Endodermal cell (in vitro differentiated cells): ENCODE measurements at places on chromosomes 16 and 17. TPM values are rescaled to one million over a fixed set of nuclear protein-coding genes. Genes with fewer than 3 reads are reported as not detected.

DNA sequence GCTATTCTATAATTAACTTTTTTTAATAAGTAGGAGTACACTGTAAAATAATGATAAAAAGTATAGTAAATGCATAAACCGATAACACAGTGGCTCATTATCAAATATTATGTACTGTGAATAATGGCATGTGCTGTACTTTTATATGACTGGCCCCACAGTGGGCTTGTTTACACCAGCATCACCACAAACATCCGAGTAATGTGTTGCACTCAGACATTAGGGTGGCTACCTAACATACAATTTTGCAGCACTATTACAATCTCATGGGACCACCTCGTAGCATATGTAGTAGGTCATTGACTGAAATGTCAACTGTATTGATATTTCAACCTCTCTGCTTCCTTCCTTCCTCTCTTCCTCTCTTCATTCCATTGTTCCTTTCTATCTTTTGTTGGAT is 51.7 kb downstream of the TBX4 start:
- DNase-seq = no peak
- H3K4me1 ChIP-seq = no peaks in the 10 kb centered on the region
- no peaks in the 10 kb centered on the region for H3K27me3 ChIP-seq
- H3K27ac ChIP-seq = no peak overlapping the region
- no peak overlapping the region for H3K4me3 ChIP-seq

DNA sequence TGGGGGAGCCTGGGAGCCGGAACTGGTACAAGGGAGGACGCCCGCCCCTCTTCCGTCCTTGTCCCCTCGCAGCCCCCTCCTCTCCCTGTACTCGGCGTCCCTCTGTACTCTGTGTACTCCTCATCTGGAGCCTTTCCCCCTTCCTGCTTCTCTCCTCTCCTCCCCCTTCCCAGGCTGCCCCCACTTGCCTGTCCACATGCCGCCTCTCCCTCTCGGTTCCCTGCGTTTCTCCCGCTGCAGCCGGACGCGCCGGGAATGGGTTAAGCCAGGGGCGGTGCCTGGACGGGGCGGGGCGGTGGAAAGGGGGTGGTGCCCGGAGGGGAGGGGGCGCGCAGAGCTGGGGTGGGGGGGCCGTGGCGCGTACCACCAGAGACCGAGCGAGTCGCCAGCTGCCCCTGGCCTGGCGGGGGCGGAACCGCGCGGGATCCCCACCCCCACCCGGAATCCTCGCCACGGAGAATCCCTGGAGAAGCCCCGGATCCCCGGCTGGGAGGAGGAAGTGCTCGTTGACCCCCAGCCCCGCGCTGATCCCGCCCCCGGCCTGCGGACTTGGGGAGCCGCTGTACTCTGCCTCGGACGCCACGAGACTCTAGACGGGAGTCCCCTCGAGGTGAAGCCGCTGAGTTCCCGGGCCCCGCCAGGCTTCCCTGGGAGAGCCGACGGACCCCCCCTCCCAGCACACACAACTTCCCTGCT is 22.6 kb downstream of the GJD3 start:
- peak overlapping the region; percentile 85 for H3K4me3 ChIP-seq
- no peaks in the 10 kb centered on the region for H3K36me3 ChIP-seq
- peak; percentile 96 for DNase-seq
- no peaks in the 10 kb centered on the region for H3K27me3 ChIP-seq
- H3K27ac ChIP-seq = peak overlapping the region; percentile 64

DNA sequence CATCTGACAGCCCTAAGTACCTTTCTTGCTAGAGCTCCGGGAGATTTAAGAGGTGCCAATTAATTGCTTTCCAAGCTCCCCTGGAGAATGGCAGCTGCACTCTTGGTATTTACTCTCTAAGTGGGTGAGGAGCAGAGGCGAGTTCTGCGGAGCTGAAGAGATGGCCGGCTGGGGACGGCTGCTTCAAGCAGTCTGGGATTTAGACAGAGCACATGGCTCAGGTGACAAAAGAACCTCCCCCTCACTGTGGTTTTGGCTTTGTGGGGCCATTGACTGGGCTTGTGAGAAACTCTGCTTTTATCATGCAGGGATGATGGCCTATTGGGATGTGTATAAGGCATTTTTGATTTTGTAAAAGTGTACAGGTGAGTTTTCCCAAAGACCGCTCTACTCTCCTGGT is 239.3 kb upstream of the EEF2KMT start:
- peak; percentile 45 for DNase-seq
- H3K27me3 ChIP-seq = no peaks in the 10 kb centered on the region

- no peaks in the 10 kb centered on the region for H3K36me3 ChIP-seq
- no peak for DNase-seq
- H3K4me3 ChIP-seq = no peak overlapping the region
- H3K27ac ChIP-seq = no peak overlapping the region
Measured at GRCh38 chr17:61064087-61064951, 335.3 kb upstream of the TBX2 start.

- no peaks in the 10 kb centered on the region for H3K4me1 ChIP-seq
- peaks cover 7% of the 10 kb centered on the region for H3K36me3 ChIP-seq
- DNase-seq = no peak
- H3K27me3 ChIP-seq = peaks cover 43% of the 10 kb centered on the region
Measured at GRCh38 chr16:67180166-67180565, 3.6 kb downstream of the MATCAP1 start.

- H3K36me3 ChIP-seq = no peaks in the 10 kb centered on the region
- DNase-seq = no peak
- no peak overlapping the region for H3K27ac ChIP-seq
Measured at GRCh38 chr16:74862743-74863244, 88.2 kb upstream of the FA2H start.

- DNase-seq = peak; percentile 93
- H3K27ac ChIP-seq = no peak overlapping the region
- peaks cover 2% of the 10 kb centered on the region for H3K4me1 ChIP-seq
- no peak overlapping the region for H3K4me3 ChIP-seq
Measured at GRCh38 chr16:30186782-30187555, 3.6 kb downstream of the CORO1A start.

DNA sequence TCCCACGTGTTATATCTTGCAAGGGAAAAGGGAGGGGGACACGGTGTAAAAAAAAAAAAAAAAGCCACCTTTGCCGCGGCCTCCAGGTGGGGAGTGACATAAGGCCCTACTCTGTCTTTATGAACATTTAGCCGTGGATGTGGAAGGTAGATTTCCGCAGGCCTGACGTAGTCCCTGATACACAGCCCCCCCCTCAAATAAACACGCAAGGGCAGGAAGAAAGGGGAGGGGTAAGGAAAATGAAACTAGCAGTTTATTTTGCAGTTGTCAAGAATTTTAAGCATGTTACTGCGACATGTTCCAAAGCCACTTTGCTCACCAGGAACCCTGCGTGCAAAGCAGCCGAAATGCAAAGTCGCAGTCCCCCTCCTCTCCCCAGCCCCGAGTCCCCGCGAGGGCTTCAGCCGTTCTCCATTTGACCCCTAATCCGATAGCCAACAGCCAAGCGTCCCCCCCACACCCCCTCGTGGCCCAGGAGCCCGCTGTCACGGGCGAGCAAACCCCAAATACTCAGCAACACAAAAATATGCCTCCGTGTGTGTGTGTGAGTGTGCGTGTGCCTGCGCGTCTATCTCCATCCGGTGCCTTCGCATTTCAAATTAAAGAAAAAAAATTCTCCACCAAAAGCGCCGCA is 1.2 kb downstream of the CBX4 start:
- DNase-seq = peak; percentile 71
- H3K27ac ChIP-seq = no peak overlapping the region
- H3K27me3 ChIP-seq = peaks cover 87% of the 10 kb centered on the region
- H3K4me1 ChIP-seq = peaks cover 9% of the 10 kb centered on the region
- no peaks in the 10 kb centered on the region for H3K36me3 ChIP-seq

- H3K4me3 ChIP-seq = no peak overlapping the region
- no peaks in the 10 kb centered on the region for H3K36me3 ChIP-seq
- peak; percentile 99 for DNase-seq
- H3K27me3 ChIP-seq = no peaks in the 10 kb centered on the region
Measured at GRCh38 chr16:85114909-85115567, 2.8 kb upstream of the CIBAR2 start.

DNA sequence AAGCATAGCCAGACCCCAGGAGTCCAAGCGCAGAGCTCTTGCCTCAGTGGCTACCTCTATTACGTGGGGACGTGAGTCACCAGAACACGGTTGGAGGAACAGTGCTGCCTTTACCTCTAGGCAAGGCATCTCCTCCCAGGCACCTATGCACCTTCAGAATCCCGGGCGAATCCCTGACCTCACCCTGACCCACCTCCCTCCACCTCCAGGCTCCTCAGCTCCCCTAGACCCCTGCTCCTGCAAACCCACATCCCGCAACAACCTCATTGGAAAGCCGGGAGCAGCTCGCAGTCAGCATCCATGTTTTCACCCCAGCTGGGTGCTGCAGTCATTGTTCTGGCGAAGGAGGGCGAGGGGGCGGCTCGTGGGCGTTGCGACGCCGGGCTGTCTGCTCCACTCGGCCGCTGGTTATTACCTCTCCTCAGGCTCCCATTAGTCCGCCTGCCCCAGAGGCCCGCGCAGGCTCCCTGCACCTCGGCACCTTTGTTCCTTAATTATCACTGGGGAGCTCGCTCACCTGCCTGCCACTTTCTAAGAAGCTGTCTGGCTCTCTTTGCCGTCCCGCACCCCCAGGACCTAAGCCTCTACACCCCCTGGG is 24.6 kb upstream of the DLX4 start:
- DNase-seq = peak; percentile 75
- H3K36me3 ChIP-seq = no peaks in the 10 kb centered on the region
- H3K27me3 ChIP-seq = no peaks in the 10 kb centered on the region
- H3K27ac ChIP-seq = no peak overlapping the region
- H3K4me1 ChIP-seq = peaks cover 7% of the 10 kb centered on the region

DNA sequence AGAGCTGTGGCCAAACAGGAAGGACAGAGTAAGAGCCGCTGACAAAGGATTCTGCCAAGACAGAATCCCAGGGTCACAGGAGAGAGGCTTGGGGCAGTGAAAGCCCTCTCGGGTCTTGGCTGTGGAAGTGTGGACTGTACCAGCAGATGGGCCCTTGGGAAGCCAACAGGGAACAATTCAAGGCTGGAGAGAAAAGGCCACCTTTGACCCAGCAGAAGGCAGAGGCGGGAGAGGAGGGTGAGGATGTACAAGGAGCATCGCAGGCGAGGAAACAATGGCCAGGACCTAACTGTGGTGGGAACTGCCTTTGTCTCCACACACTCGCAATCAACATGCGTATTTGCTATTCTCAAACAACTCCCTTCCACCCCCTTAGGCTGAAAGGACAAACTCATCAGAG is 15.7 kb downstream of the CARHSP1 start:
- peak overlapping the region; percentile 70 for H3K27ac ChIP-seq
- peaks cover 93% of the 10 kb centered on the region for H3K36me3 ChIP-seq
- no peak overlapping the region for H3K4me3 ChIP-seq
- H3K27me3 ChIP-seq = no peaks in the 10 kb centered on the region
- peaks cover 15% of the 10 kb centered on the region for H3K4me1 ChIP-seq

DNA sequence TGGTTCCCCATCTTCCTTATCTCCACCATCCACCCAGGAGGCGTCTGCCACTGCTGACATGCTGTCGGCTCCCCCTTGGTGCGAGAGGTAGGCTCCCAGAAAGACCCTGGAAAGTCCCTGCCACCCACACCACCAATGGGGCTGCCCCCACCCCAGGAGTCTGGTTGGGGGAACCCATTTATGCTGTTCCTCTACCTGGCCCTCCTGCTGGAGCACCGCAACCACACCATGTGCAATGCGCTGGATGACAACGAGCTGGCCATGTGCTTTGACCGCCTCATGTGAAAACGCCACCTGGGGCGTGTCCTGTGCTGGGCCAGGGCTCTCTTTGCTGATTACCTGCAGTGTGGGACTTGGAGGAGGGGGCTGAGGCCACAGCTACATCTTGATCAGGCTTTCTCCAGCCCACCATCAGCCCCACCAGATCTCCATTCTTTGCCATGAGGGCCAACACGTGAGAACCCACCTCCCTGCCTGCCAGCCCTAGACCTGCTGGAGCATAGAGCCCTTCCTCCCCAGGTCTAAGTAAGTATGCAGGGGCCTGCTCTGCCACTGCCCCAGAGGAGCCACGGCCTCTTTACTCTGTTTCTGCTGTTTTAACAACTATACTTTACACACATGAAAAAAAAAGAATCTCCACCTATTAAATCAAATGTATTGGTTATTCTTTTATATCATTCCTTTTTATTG is 7.9 kb upstream of the ALDH3A1 start:
- H3K4me3 ChIP-seq = no peak overlapping the region
- peak; percentile 55 for DNase-seq
- no peaks in the 10 kb centered on the region for H3K36me3 ChIP-seq
- H3K27me3 ChIP-seq = no peaks in the 10 kb centered on the region
- no peaks in the 10 kb centered on the region for H3K4me1 ChIP-seq

- H3K36me3 ChIP-seq = no peaks in the 10 kb centered on the region
- DNase-seq = peak; percentile 72
- H3K4me3 ChIP-seq = no peak overlapping the region
- peaks cover 6% of the 10 kb centered on the region for H3K4me1 ChIP-seq
- no peak overlapping the region for H3K27ac ChIP-seq
Measured at GRCh38 chr17:34413443-34414119, 50.5 kb upstream of the CCL1 start.

DNA sequence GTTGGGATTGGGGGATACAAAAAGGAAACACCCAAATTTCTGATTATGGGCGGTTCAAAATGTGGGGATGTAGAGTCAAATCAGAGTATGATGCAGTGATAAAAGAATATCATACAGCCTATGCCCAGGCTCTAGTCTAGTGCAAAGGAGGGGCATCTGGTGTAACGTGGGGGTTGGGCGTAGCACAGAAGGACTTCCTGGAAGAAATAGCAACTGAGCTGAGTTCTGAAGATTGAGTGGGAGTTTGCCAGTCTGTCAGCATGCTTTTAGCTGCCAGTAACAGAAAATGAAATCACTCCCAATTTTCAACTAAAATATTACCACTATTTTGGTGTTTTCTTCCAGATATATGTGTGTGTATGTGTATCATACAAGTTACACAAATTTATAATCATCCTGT is 196.9 kb downstream of the SPECC1 start:
- H3K27ac ChIP-seq = no peak overlapping the region
- peak; percentile 41 for DNase-seq
- H3K4me1 ChIP-seq = no peaks in the 10 kb centered on the region
- H3K36me3 ChIP-seq = peaks cover 10% of the 10 kb centered on the region

DNA sequence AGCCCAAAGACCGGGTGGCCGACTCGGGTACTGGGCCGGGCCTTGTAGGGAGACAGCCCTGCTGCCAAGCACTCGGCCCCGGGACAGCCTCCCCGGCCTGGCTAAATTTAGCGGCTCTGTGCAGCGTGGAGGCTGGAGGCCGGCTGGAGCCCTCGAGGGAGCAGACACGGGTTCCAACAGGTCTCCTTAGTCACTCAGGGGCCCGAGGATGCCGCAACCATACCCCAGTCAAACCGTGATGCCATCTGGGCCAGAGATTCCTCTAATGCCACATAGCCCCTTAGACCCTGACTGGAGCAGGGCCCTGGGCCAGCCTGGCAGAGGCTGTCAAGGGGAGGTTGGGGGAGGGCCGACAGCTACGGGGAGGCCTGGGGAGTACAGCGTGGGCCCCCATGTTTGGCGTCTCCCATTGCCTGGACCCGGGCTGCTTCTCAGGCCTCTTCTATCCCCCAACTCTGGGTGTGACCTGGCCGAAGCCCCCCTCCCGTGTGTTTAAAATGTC is 2.9 kb upstream of the P2RX1 start:
- no peak for DNase-seq
- H3K27ac ChIP-seq = no peak overlapping the region
- H3K27me3 ChIP-seq = no peaks in the 10 kb centered on the region
- H3K36me3 ChIP-seq = no peaks in the 10 kb centered on the region
- H3K4me3 ChIP-seq = no peak overlapping the region

DRC3 gene
- 1.6 and 2.6 TPM in 2 replicates for total RNA-seq

TERB1 gene
- not detected in 3 replicates for total RNA-seq

KRTAP4-5 gene
- total RNA-seq = not detected in 3 replicates

TBC1D3K gene
- total RNA-seq = not detected in 2 replicates

GPR179 gene
- 0.16 TPM in 1 of 2 replicates, not detected in the other for total RNA-seq

PRAC2 gene
- total RNA-seq = not detected in 3 replicates

SLC5A10 gene
- total RNA-seq = 0.11 to 0.28 TPM (median 0.17 TPM) in 3 replicates

OR2C1 gene
- total RNA-seq = not detected in 3 replicates

FBXO39 gene
- 0.29 TPM in 2 of 3 replicates, not detected in the other for total RNA-seq
